Fibroblast of skin of right quadriceps (primary cell): ENCODE measurements at places on chromosomes 6 and 20.

DNA sequence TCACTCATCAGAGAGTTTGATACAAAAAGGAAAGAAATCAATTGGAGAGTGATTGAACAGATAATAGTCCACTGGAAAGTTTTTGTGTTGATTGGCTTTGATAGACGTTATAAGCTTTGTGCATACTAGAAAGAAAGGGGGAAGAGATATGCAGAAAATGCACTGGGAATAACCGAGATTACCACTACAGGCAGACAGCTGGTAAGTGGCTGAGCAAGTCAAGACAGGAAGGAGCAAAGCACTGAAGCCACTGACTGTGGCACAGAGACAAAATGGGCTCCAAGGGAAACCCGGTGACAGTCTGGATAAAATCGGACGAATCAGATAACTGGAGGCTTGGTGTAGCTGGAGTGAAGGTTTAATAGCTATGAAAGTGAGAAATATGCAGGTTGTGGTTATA is 209.0 kb downstream of the SIM1 start:
- no peak for DNase-seq

DNA sequence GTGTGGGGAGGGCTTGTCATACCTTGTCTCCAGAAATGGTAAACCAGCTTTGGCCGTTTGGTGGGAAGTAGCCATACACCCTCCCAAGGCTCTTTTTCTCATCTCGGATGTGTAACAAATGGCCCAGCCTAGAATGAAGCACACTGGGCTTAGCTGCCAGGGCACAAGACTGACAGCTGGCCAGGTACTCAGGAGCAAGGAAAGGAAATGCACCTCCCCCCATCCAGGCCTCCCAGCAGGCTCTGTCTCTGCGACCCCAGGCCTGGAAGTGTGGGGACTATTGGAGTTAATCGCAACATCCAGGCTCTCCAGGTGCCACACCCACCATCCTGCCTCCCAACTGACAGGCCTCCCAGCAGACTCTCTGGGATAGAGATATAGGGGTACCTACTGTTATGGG is 43.0 kb downstream of the MRS2 start:
- no peak for DNase-seq

DNA sequence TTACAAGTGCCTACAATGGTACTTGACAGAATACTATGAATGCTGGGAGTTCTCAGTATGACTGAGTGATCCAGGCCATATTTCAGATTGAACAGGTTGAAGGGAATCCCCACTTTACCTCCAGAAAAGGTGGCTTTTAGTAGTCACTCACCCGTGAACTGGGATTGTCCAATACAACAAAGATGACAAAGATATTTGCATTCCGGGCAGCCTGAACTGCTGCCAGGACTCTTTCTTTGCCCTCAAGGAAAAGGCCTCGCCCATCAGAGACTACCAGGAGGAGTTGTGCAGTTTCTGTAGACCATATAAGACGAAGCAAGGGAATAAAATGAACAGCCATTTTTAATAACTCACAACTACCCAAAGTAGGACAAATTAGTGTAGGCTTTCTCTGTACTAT is 6.3 kb upstream of the LYRM2 start:
- no peak for DNase-seq

DNA sequence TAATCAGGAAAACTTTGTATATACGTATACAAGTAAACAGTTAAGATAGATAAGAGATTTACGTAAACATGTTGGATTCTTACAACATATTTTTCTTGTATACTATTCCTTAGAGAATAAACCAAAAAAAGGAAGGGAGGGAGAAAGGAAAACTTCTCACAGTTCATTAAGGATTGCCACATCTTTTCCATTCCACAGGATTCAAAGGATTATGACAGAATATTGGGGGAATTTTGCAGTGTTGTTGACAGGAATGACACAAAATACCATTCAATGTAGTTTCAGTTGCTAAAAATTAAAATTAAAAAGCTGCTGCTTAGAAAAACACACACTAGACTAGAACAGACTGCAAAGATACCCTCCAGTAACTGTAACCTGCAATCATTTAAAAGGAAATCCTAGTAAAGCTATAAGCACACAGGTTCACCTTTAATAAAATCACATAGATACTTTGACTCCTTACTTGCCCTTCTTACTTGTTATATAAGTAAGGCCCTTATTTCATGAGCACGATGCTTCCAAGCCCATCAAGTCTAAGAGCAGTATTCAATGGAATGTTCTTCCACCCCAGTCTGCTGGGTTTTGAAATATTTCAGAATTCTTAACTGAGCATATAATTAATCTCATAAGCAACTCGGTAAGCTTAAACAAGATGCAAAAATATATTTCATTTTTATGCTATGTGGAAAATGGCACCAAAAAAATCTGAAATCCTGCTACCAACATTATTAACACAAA is 107.8 kb downstream of the SMLR1 start:
- peak; percentile 60 for DNase-seq

DNA sequence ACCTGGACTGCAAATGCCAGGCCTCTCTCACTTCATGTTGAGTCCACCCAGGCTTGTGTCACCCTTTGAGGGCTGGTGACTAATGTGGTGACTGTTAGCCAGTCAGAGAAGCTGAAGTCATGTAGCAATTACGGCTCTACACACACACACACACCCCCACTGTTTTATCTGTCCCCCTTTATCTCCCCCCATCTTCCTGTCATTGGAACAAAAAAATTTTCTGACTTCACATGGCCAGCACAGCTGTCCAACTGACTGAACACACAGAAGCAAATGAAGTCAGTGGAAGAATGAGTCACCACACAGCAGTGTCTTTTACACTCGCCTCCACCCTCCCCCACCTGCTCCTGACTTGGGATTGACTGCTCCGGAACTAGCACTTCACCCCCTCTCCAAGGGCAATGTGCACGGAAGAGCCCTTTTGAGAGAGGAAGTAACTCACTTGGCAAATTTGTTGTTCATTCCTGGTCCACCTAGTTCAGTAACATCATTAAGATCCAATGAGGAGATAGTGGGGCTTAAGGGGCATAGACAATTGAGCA is 198.0 kb downstream of the RNF144B start:
- peak; percentile 64 for DNase-seq

GRCh38 chr20:61919239-61919638 is 146.4 kb downstream of the TAF4 start:
- DNase-seq = no peak

- DNase-seq = peak; percentile 29
Observed at GRCh38 chr6:5677219-5678000, 329.3 kb downstream of the NRN1 start.

DNA sequence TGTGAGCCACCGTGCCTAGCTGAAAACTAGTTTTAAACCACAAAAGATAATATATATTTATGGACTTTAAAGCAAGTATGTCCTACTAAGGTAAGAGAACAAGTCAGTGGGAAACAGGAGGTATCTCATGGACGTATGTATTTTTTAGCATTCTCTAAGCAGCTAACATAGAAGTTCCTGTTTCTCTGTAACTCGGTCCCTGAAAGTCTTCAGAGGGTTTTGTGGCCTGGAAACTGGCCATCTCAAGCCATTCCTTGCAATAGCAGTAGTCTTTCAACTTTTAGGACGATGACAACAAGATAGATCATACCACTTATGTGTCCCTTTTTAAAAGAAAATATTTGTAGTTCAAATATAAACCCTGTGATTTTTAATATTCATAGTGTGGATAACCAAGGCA is 95.6 kb upstream of the RALGAPA2 start:
- DNase-seq = no peak

DNA sequence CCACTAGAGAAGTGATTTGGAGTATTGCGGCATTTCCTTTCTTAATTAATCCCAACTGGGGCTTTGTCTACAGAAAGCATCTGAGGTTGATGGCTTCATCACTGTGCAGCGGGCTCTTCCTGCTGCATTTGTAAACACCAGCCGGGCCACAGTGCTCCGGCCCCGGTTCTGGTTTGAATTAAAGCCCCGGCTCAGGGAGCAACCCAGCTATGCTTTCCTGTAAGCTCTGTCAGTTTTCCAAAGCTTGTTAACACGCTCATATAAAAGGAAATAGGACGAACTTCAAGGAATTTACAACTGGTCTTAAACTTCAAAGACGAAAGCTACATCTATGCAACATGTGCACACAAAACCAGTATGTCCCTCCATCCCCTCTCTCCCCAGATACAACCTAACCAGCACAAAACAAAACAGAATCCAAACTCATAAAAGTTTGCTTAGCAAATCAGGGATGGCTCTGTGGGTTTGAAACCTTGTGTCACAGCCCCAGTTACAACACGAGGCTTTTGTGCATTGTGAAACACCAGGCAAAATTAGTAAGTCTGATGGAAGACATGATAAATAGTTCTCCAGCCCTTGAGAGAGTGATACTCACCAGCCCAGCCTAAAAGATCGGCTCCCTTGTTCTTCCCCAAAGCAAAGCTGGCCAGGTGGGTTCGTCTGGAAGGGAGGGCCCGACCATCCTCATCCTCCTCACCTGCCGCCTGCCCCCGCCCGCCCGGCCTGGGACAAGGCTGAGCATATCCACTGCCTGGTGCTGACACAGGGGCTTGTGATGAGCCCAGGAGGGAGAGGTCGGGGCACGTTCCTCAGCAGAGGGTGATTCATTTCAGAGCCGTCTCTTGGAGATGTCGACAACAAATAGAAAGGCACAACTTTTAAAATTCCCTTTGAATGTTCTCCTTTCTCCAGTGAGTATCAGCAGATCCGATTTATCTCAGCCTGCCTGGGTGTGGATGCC is 197.9 kb downstream of the TFAP2C start:
- peak; percentile 89 for DNase-seq

- peak; percentile 7 for DNase-seq
Observed at GRCh38 chr6:38573801-38574395, 65.8 kb downstream of the BTBD9 start.

- no peak for DNase-seq
Observed at GRCh38 chr20:10783707-10784553, 110.1 kb upstream of the JAG1 start.

DNA sequence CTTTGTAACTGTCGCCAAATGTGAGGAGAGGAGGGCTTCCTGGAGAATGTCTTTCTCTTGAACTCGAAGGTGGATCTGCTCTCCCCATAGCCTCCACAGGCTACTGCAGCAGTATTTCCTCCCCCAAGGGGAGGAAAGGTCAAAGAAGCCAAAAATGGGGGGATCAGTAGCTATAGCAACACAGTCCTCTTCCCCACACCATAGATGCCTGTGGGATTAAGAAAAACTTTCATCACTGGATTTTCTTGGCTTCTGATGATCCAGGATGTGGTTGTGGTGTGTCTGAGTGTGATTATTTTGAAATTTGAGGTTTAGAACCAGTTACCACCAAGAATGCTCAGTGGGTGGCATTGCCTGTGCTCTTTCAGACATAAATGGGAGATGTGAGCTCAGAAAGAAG is 140.1 kb upstream of the SPACA1 start:
- DNase-seq = peak; percentile 92

GRCh38 chr20:39050555-39050902 is 88.4 kb downstream of the DHX35 start:
- no peak for DNase-seq

DNA sequence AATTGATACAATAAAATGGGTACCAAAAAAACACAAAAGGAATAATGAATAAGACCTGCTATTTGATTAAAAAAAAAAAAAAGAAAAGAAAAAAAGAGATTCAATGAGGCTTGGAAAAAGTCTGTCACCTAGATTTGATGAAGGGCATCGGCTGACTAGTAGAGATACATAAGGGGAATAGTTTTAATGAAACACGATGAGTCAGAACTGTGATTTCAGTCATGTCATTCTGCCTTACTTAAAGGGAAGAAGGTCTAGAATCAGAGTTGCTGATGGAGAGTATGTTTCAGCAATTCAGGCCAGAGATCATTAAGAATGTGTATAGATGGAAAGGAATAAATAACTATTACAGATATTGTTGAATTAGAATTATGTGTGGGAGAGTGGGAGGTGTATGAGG is 565.9 kb upstream of the RNF217 start:
- no peak for DNase-seq

DNA sequence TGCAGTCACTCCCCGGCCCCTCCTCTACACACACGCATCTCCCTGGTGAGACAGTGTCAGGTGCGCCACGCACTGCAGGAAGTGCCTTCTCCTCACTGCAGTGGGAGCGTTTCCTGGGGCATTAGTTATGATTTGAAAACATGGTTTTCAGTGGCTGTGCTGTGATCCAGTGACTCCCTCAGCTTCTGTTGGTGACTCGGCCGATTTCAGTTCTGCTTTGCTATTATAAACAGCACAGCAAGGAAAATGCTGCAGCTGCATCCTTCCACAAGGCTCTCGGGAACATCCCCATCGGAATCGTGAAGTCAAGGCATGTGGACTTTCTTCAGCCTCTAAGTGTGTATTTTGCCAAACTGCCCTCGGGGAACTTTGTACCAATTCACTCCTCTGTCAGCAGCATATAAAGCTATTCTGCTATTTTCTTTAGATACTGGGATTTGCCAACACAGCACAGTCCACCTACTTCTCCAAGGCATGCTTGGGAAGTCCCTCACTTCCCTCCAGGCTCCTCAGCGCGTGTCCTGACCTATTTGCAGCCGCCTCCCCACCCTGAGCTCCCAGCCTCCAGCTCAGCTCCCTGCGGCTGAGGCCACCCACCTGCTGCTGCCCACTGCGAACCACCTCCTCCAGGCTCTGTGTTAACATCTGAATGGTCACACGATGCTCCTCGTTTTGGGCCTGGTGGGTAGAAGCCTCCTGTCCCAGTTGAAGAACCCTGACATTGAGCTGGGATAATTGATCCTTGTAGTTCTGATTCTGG is 54.5 kb downstream of the GINS1 start:
- no peak for DNase-seq

DNA sequence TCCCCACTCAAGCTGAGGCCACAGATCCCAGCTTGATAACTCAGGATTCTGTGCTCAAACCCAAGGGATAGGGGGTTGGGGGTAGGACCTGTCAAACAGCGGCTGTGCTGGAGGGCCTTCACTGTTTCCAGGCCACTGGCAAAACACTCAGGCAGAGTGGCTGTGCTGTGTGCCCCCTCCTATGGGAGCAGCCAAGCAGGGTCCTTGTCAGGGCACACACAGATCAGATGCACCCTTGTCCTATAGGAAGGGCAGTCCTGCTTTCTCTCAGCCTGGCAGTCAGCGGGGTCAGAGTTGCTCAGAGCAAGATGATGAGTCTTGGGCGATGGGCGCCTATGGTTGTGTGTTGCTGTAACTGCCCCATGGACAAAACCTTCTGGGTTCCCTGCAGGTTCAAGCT is 554.8 kb downstream of the TBC1D32 start:
- DNase-seq = no peak

- peak; percentile 88 for DNase-seq
Observed at GRCh38 chr6:13044390-13044789, 283.9 kb downstream of the TBC1D7 start.

- DNase-seq = peak; percentile 84
Observed at GRCh38 chr20:51862796-51863195, 60.5 kb upstream of the SALL4 start.

GRCh38 chr20:35979544-35979943 is 11.2 kb downstream of the CNBD2 start:
- DNase-seq = no peak

DNA sequence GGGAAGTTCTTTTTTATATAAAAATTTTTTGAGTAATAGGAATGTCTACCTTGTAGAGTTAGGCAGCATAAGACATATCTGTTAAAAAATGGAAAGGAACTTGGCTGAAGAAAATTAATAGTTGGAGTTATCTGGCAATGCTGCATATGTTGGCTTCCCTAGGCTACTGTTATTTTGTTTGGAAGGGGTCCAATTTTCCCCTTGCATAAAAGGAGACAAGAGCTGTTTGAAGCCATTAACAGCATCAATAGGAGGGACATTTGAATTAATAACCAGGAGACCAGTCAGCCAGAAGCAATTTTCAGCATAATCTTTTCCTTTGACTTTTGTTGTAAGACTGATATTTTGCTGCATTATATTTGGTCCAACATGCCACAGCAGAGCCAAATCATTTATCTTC is 80.9 kb upstream of the TAB2 start:
- peak; percentile 21 for DNase-seq
